ENCODE measurements at places on chromosomes 4 and X.
A peak's percentile ranks its signal among the peaks of the same experiment; 100 is the strongest.

DNA sequence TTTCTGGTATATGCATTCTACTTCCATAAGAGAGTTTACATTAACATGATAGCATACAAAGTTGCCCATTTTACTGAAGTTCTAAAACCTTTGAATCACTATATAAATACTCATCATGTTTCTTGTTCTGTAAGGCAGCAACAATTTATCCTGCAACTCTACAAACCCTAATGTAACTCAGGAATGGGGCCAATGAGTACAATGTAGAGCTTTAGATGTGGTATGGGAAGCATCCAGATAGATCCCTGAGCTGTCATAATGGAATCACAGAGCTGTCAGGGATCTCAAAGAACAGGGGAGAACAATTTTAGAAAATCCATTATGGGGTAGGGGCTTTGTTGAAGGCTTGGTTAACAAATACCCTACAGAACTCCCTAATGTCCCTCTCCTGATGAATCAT lies 88.5 kb downstream of the DCUN1D4 start:
- DNase-seq = no peak

DNA sequence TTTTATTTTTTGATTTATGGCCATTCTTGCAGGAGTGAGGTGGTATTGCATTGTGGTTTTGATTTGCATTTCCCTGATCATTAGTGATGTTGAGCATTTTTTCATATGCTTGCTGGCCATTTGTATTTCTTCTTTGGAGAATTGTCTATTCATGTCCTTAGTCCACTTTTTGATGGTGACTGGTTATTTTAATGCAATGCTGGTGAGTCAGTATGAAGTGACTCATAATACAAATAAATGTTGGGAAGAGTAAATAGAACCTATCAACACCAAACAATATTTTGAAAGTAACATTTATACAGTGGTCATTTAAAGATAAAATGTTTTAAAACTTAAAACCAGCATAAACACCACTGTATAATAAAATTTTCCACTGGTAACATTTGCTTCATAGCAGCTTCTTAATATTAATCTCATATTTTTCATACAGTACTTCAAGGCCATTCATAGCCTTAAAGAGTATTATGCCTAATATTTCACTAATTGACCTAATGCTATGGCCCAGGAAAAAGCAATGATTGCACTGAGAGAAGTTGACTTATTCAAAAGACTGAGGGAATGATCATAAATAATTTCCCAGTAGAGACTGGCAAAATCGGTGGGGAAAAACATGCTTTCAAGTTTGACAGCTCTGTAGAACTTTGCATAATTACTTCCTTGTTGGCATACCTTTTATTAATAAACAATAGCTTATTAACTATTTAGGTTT lies 33.9 kb downstream of the CASK start:
- DNase-seq = peak; percentile 40

- DNase-seq = peak; percentile 42
These were observed 1.7 kb downstream of the PPP2R2C start for GRCh38 chr4:6470502-6471306.

GRCh38 chr4:45692131-45692735 lies 431.6 kb downstream of the GABRG1 start:
- no peak for DNase-seq

- peak; percentile 54 for DNase-seq
These were observed 4.5 kb upstream of the PLCXD1 start for GRCh38 chrX:276581-277201.

GRCh38 chr4:175874306-175874705 lies 62.2 kb upstream of the GPM6A start:
- no peak for DNase-seq

DNA sequence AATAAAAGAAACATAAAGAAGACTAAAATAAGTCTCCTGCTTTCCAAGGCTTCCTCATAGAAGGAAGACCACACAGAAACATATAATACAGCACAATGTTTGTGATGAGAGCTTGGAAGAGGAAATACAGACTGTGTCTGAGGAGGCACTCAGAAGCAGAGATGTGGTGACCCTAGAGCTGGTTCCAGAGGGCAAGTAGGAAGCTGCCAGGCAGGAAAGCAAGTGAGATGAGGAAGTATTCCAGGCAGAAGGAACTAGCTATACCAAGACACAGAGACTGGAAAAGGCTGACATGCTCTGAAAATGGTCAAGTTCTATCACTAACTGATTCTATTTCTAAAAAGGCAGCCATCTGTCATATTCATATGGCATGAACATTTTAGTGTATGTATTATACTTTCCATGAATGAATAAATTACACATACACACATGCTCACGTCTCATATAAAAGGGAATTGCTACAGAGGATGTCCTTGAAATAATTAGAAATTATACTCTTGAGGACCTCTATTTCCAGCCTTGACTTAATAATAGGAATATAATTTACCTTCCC lies 16.6 kb upstream of the HSFX2 start:
- no peak for DNase-seq

- no peak for DNase-seq
These were observed 19.5 kb upstream of the FGF2 start for GRCh38 chr4:122806981-122807679.

DNA sequence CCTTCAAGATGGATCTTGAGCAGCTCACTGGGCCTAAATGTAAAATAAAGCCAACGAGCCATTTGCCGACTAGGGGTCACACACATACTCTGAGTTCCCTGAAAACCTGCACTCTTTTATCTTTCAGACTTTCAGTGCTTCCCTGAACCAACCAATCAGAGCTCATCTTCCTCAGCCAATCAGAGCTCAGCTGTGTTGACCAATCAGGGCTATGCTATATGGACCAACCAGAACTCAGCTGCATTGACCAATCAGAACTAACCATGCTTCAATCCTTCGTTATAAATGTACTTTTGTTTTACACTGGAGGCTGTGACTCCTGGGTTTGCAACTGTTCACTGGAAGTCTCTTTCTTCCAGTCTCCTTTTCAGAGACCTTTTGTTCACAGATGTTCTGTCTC lies 19.3 kb downstream of the SLC25A53 start:
- DNase-seq = peak; percentile 25

- peak; percentile 87 for DNase-seq
These were observed 44.7 kb downstream of the PRPS1 start for GRCh38 chrX:107672955-107673378.

DNA sequence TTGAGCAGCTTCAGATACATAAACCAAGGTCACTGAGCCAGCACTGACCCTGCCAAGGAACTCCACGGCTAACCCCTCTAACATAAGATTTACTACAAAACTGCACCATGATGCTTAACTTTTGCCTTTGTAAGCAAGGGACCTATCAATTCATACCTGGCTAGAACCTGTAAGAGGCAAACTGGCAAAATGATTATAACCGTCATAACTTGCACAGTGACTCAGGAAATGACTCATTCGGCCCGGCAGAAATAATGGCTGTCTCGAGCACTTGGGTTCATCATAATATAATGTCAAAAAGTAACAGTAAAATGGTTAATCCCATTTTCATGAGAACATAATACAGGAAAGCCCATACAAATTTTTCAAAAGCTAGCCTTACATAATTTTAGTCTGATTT lies 17.2 kb downstream of the RASGEF1B start:
- no peak for DNase-seq

- DNase-seq = peak; percentile 26
These were observed 112.5 kb upstream of the ATP6AP2 start for GRCh38 chrX:40468033-40468846.

- DNase-seq = no peak
These were observed 1389.0 kb upstream of the IGFBP7 start for GRCh38 chr4:58499182-58499581.

DNA sequence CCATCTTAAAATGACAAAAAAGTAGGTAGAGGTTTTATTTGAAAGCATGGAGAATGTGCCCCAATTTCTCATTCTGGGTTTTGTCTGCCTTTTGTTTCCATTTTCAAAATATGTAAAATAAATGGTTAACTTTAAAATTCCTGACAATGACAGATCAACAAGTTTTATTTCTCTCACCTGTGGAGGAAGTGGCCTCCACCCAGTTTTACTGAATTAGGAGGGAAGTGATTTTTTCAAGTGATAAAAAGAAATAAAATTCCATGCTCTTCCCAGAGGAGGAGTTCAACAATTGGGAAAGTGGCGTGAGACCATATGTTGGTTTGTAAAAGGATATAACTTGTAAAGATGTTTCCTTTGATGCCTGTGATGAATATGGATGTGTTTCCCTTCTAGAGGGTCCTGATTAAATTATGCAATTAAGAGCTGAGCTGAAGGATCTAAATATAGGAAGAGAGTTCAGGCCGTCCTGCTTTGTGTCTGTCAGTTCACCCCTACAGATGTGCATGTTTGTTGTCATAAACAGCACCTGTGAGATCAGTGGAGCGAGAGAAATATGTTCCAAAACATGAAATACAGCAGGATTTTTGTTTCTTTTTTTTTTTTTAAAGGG lies 19.5 kb downstream of the SMAD1 start:
- no peak for DNase-seq

- no peak for DNase-seq
These were observed 70.6 kb downstream of the ARSJ start for GRCh38 chr4:113908829-113909228.

DNA sequence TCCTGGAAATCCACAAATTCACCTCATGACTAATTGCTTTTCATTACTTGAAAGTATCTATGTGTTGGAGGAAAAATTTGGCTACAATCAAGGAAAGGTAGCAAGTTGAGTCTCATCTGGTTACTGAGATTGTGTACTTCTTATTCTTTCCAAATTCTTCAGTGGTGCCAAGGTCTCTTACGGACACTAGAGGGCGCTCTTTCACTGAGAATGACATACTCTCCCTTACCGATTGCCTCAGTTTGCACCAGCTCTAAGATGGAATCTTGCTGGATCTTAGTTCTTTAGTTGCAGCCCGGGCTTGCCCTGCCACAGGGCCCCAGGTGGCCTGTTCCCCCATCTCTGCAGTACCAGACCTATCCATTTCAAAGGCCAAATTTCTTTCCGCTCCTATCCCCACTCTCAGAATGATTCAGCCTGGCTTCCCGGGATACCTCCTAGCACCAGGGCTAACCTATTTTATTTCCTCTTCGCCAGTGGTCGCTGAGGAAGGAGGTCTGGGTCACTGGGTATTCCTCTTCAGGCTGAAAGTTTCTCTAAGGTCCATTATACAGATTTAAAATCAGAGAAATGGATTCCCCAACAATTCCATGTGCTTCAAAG lies 24.6 kb upstream of the GPR50 start:
- DNase-seq = peak; percentile 49

DNA sequence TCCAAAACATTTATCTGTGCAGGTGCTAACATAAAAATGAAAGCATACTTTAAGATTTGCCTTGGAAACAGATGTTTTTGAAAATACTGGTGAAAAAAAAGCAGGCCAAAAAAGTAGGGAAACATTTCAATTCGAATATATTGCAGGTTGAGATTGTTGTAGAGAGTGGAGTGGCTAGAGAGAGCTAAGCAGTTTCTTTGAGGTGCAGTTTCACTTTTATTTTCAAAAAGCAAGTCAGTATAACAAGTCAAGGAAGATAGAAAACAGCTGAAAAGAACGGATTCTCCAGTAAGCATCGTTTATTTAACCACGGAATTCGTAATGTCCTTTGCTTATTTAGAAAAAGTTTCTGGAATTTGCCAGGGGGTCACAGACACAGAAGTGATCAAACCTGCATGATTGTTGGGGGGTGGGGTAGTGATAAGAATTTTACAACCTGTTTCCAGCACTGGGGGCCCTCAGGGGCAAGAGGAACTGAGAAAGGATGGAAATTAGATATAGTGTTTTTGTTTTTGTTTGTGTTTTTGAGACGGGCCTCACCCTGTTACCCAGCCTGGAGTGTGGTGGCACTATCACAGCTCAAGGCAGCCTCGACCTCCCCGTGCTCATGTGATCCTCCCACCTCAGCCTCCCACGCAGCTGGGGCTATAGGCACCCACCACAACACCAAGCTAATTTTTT lies 175.0 kb downstream of the TENM3 start:
- no peak for DNase-seq

- DNase-seq = no peak
These were observed 45.5 kb upstream of the PRDX4 start for GRCh38 chrX:23621621-23622265.

DNA sequence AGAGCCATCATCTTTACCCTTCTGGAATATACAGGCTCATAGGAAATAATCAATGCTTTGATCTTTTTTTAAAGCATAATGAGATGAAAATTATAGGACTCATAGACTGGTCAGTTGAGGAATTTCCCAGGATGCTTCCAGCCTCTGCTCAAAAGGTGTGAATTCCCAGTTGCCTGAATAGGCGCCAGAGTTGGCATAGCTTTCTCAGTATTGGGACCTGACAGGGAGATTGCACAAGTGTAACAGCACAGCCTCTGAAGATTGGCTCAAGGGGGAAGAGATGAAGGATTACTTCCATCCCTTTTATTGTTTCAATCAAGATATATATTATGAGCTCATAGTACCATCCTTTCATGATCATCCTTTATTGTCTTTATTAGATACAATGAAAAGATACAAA lies 17.9 kb downstream of the TET2 start:
- no peak for DNase-seq

- no peak for DNase-seq
These were observed 31.2 kb downstream of the RS1 start for GRCh38 chrX:18640686-18641085.

GRCh38 chrX:1521459-1521956 lies 15.5 kb downstream of the P2RY8 start:
- no peak for DNase-seq

- no peak for DNase-seq
These were observed 439.1 kb downstream of the INPP4B start for GRCh38 chr4:142406917-142407501.

- no peak for DNase-seq
These were observed 30.5 kb downstream of the F11 start for GRCh38 chr4:186296481-186296880.

DNA sequence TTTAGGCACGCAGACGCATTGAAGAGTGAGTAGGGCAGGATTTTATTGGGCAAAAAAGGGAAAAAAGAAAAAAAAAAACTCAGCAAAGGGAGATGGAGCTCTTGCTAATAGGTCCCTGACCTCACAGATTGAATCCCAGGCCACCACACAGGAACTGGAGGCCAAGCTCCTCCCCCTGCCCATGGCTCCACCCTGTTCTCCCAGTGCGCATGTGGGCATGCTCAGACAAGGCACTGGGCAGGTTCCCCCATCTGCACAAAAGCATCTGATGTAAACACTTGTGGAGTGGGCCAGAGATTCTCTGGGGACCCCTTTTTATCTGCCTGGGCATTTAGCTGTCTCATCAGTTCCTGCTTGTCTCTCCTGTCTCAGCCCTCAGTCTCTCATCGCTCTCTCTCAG lies 9.5 kb downstream of the FRMD7 start:
- no peak for DNase-seq

- DNase-seq = peak; percentile 18
These were observed 12.8 kb downstream of the GYG2 start for GRCh38 chrX:2841537-2841936.
